ENCODE measurements at places on chromosomes 2 and 18.
A peak's percentile ranks its signal among the peaks of the same experiment; 100 is the strongest.

- DNase-seq, result no peak
Observed at GRCh38 chr2:98480598-98480997, 35.9 kb downstream of the INPP4A start.

DNA sequence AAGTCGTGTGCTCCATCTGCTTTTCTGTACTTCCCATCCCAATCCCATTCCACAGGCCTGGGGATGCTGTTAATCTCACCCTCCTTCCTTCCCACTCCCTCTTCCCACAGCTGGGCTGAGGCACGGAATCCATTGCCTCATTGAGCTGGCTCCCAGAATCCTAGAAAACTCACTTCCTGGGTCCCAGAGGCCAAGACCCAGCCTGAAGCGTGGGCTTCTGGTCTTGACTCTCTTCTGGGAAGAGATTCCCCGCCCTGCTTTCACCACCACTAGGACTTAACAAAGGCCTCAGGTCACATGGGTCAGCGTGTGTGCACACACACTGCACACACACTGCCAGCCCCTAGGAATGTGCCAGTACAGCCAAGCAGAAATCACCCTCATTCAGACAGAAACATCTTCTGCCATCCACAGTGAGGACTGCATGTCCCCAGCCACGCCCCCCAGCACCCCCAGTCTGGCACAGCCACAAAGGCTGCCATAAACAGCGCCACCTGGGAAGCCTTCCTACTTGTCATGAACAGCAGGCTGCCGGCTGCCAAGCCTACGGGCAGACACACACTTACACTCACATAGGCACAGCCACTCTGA is 165.8 kb downstream of the TNS1 start:
- DNase-seq, result no peak

DNA sequence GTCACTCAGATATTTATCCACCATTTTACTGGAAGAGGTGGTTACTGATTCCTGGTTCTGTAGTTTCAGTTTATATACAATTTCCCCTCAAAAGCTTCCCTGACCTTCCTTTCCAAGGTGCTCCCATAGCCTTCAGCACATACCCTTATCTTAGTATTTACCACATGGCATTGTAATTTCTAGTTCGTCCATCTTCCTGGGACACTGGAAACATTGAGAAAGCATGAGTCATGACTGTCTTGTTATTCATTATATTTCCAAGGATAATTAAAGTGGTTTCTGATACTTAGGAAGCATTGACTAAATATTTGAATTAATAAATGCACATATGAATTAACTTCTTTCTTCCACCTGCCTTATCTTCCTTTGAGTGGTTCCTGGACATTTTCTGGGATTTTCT is 203.8 kb downstream of the ETAA1 start:
- no peak for DNase-seq

DNA sequence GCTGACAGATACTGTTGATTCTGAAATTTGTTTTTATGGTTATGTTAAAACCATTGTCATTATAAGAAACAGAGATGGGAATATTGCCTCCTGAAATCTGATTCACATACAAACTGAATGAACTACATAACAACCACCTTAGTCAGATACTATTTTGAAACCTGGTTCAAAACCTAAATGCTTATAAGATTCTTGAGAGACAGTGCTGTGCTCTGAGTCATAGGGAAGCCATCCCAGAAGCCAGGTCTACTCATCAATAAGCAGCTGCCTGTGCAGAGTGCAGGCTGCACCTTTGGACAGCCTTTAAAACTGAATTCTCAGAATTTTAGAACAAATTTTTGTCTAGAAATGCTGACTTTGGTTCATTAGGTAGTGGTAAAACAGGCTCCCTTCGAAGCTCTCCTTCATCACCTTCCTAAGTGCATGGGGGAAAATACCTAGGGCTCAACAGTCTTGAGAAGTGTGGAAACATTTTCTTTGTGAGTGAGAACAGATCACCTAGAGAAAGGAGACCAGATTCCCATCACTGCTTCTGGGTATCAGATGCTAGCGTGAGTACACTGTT is at the start of gene SERPINB7:
SERPINB7 (plus strand) TSS at position 253 of the 565 bp plus-strand sequence. CDS start 6,955 bp downstream, outside the sequence.
- DNase-seq, result no peak

DNA sequence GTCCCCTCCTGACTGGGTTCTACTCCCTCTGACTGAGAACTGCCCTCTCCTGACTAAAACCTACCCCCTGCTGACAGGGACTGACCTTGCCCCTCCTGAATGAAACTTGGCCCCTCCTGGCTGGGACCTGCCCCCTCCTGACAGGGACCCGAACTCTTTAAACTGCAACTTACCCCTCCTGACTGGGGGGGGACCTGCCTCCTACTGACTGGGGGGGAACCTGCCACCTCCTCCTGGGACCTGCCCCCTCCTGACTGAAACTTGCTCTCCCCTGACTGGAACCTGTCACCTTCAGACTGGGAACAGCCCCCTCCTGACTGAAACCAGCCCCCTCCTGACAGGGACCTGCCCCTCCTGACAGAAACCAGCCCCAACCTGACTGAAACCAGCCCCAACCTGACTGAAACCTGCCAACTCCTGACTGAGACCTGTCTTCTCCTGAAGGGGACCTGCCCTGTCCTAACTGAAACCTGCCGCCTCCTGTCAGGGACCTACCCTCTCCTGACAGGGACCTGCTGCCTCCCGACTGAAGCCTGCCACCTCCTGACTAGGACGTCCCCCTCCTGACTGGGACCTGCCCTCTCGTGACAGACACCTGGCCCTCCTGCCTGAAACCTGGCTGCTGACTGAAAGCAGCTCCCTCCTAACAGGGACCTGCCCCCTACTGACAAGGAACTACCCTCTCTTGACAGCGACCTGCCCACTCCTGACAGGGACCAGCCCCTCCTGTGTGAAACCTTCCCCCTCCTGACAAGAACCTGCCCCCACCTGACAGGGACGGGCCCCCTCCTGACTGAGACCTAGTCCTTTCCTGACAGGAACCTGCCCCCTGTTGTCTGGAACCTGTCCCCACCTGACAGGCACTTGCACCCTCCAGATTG is 87.1 kb downstream of the PXDN start:
- no peak for DNase-seq

DNA sequence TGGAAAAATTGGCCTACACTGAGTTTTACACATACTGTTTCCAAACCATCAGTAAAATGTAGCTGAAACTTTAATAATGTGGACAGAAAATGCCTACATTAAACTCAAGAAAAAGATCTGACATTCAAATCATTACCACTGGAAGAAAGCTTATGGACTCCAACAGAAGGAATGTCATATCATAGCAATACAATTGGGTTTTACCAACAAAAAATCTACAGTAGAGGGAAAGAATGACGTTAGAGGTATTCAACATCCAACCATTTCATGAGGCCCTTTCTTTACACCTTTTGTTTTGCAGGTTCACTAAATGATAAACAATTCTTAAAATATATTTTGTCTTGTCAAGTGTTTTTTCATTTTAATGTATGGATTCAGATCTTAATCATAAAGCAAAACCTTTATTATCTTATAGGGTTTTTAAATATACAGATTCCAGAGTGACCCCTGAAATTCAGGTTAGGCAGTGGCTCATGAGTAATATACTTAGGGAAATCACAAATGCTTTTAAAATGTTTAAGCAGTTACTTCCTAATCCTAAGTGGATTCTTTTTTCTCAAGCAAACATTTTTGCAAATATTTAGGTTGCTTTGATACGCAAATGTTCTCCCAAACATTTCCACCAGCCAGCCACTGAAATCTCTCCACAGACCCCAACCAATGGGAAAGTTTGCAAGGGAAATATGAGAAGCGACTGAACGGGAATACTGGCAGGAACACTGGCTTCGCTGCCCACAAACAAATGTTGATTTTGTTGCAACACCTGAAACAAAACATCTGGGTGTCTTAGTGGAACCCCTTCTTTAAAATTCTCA is 168.7 kb downstream of the TCF4 start:
- no peak for DNase-seq

DNA sequence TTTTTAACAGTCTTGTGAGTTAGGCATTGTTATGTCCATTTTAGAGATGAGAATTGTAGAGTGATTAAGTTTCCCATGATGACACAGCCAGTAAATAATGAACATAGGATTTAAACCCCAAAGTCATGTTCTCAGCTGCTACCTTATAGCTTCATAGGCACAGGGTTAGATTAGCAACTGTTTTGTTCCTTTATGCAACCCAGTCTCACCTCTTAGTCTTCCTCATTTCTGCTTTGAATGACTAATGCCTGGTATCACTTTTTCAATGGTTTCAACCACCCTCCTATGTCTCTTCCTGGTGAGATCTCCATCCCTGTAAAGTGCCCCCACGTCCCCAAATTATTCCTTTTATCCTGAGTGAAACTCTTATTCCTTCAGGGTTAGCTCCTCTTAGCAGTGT is 44.3 kb downstream of the MFSD6 start:
- no peak for DNase-seq

DNA sequence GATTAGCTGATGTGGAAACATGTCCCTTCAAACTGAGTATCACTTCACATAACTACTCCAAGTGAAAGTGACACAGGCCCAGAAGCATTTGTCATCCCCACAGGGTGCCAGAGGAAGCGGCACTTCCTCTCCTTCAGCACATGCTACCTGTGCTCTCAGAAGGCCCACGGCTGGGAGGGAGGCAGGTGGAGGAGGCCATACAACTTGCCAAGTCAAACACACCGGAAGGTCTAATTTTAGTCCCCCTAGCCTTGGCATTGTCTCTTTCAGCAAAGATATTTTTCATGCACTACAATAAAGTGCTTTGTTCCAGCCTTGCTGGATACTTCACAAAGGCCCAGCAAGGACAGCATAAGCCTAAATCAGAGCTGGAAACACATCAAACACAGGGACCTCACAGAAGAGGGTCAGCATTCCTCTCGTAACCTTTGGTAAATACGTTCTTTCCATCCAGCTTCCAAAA is 38.0 kb downstream of the VSNL1 start:
- no peak for DNase-seq

- DNase-seq, result peak; percentile 78
Observed at GRCh38 chr2:39216346-39217191, 27.2 kb downstream of the CDKL4 start.

- DNase-seq, result no peak
Observed at GRCh38 chr2:160534249-160534648, 40.6 kb upstream of the RBMS1 start.

GRCh38 chr18:9428301-9428706 is 47.0 kb upstream of the RALBP1 start:
- DNase-seq, result no peak
